ENCODE measurements at places on chromosomes 12 and 14.
A peak's percentile ranks its signal among the peaks of the same experiment; 100 is the strongest.

- no peak for DNase-seq
Observed at GRCh38 chr14:61215222-61216020, 65.7 kb downstream of the TMEM30B start.

DNA sequence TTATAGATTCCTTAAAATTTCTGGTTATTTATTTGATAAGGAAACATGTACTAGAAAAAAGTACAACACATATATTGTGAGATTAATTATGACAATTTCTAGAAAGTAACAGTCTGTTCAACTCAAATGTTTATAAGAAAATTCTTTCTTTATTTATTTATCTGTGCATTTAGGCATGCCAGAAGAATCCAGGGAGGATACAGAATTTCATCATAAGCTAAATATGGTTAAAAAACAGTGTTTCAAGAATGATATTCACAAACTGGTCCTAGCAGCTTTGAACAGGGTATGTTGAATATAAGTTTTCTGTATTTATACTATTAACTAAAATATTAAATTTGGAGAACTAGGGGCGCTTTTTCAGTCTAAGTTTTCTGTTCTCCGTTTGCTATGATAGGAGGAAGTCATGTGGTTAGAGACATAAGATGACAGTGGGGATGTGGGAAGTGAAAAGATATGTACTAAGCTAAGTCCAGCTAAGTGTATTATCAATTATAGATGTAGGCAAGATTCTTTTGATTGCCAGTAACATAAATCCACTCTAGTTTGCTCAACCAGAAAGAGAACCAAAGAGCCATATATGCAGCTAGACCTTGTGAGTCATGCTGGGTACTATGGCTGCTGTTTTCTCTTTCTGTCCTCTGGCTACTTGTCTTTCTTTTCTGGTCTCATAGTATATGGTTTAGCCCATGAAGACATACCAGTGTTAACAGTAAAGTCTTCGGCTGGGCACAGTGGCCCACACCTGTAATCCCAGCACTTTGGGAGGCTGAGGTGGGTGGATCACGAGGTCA lies 39.0 kb downstream of the LRRK2 start:
- DNase-seq = no peak

DNA sequence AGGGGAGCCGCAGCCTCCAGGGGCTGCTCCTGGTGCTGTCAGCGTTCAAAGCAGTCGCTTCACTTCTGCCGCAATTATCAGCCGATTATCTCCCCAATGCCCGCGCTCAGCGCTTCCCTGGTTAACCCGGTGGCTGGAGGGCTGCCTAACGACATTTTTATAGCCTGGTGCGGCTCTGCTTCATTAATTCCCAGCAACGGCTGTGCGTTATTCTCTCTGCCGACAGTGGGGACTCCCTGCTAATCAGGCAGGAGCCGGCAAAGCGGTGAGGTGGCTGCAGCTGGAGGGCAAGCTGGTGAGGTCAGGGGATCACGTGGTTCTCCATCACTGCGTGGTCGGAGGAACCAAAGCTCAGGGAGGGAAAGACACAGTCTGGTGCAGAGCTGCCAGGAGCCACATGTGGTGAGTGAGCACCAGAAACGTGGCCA lies 62.9 kb downstream of the GLRX5 start:
- peak; percentile 63 for DNase-seq

DNA sequence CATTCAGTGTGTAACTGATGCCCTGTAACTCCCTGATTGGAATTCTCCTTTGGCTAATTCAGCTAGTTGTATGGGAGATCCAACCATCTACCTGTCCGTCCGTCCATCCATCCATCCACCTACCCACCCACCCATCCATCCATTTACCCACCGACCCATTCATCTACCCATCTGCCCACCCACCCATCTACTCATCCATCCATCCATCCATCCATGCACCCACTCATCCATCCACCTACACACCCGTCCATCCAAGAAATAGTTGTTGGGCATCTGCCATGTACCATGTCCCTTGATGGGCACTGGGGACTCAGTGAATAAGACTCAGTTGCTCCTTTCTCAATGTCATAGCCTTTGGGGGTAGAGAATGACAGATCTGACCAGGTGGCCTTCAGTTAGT lies 48.1 kb downstream of the CCDC92 start:
- no peak for DNase-seq

DNA sequence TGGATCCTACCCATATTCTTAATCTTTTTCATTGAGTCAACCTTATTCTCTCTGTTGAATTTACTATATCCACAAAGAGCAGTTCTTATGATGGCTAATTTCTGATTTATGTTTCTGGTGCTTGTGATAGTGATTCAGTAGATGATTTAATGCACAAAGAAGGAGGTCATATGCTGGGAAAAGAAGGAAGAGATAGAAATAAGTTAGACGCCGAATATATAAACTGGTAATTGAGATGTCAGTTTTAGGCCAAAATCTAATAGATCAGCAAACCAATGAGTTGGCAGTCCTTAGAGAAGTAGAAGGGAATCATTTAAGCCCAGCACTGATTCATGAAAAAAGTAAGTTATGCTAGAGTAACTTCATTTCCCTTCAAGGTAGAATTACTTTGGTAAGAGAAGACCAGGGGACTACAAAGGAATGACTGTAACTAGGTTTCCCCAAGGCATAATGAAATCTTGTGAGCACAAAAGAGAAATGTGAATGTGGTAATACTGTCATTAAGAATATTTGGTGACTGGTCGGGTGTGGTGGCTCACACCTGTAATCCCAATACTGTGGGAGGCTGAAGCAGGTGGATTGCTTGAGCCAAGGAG lies 132.4 kb downstream of the TGFB3 start:
- DNase-seq = no peak

All from cardiac septum (tissue), 1 donor.